Calu3 (cell line): ENCODE measurements at places on chromosomes 13 and 19. TPM values are rescaled to one million over a fixed set of nuclear protein-coding genes. Genes with fewer than 3 reads are reported as not detected.
A peak's percentile ranks its signal among the peaks of the same experiment; 100 is the strongest.

DNA sequence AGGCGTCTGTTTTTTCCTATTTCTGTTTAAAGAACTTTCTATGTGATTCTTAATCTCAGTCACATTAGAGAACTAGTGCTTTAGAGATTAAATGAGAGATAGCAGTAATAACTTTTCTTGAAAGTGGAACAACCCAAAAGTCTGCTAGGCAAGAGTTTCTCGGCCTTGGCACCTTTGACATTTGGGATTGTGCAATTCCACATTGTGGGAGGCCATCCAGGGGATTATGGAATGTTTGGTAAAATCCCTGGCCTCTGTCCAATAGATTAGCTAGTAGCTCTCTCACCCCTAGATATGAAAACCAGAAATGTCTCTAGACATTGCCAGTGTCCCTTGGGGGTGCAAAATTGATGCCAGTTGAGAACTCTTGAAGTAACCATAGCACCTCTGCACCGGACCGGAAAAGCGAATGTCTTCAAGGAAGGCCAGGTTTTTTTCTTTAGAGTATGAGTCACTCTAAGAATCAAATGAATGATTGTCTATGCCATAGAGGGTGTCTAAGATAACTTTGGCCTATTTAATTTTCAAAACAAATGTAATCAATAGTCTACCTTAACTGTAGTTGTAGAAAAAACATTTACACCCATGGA lies 45.0 kb upstream of the IL17D start:
- no peak for DNase-seq

GRCh38 chr13:95207769-95208366 lies 93.4 kb downstream of the ABCC4 start:
- DNase-seq, result no peak

GRCh38 chr13:49635599-49636433 lies 7.5 kb downstream of the ARL11 start:
- DNase-seq, result no peak

DNA sequence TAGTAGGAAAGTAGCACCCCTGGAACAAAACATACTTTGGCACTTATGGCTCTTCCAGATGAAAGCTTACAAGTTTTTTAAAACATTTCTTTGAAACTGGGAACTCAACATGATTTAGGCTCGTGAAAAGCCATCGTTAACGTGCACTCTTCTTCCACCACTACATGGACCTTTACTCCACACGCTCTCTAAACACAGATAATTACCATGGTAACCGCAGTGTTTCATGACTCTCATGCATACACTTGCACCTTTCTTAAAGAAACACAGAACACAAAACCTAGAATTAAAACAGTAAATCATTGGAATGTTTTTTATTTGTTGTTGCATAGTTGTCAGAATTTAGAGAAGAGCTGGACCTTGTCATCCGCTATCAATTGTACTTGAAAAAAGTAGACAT lies 154.3 kb downstream of the FGF9 start:
- peak; percentile 14 for DNase-seq

- DNase-seq, result no peak
Observed at GRCh38 chr13:83845106-83845505, 37.2 kb downstream of the SLITRK1 start.

DNA sequence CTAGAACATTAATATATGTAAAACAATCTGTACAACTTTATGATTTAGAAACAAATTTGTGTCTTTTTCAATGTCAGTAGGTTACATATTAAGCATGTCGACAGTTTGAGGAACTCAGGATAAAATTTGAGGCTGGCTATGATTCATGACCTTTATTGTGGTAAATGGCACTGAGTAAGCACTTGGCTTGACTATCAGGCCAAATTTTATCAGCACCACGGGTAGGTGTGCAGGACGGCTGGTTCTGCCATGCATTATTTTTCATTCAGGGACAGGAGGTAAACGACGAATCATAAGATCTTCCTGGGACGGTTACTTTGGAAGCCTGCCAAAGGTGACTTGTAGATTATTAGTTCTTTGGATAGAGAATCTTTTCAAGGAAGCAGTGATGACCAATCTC lies 19.9 kb upstream of the CYP4F8 start:
- DNase-seq, result peak; percentile 6

DNA sequence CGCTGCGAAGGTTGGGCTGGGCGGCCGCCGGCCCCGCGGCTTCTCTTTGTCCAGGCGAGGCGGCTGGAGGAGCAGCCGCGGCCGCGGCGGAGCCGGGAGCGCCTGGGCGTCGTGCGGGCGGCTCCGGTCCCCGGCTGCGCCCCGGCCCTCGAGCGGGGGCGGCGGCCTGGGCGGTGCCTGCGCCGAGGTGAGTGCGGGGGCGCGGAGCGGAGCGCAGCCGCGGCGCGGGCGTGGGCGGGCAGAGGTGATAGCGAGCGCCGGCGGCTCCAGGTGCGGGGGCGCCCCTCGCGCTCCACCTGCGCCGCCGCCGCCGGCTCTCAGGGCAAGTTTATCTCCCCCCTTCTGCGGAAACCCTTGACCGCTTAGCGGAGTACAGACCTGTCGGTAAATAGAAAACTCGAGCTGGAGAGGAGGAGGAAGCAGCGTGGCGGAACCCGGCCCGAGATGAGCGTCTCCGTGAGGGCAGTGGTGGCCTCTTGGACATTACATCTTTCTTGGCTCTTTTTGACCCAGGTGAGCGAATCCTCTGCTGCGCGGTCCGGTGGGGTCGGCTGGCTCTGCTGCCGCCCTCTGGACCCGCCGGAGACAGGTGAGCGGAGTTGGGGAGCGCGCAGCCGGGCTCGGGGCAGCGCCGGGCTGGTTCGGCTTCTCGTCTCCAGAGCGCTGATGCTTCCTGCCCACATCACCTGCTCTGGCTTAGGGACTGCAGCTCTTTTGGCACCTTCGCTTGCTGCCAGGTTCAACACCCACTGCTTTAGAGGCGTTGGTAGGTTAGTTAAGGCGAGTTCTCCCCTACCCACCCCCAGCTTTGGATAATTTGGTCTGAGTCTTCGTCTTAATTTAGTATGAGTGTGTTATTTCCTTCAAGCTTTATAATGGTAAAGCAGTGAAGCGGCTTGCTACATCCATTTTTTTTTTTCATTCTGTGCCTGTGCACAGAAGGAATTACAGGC lies at the start of gene MTUS2:
MTUS2 (plus strand) TSS at position 241 of the 953 bp plus-strand sequence.
- peak; percentile 7 for DNase-seq

DNA sequence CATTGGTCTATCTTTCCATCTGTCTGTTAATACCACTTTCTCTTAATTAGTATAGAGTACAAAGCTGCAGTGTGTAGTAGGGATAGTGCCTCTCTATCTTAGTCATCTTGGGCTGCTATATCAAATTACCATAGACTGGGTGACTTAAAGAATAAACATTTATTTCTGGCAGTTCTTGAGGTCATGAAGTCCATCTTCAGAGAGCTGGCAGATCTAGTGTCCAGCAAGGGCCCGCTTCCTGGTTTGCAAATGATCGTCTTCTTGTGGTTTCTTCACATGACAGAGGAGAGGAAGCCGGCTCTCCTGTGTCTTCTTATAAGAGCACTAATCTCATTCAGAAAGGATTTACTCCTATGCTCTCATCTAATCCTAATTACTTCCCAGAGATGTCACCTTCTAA lies 6.1 kb downstream of the ZNF700 start:
- DNase-seq, result no peak

ZNF578 gene
- not detected in 2 replicates for total RNA-seq

CEACAM7 gene
- total RNA-seq, result 5.9 and 9.0 TPM in 2 replicates

ZNF491 gene
- total RNA-seq, result 0.24 and 0.92 TPM in 2 replicates

NLRP8 gene
- not detected in 2 replicates for total RNA-seq

GNG7 gene
- total RNA-seq, result 0.87 and 0.91 TPM in 2 replicates
